ENCODE measurements at places on chromosomes 16 and 17.

- DNase-seq = no peak
These were observed 11.3 kb downstream of the RBL2 start for GRCh38 chr16:53445534-53445933.

DNA sequence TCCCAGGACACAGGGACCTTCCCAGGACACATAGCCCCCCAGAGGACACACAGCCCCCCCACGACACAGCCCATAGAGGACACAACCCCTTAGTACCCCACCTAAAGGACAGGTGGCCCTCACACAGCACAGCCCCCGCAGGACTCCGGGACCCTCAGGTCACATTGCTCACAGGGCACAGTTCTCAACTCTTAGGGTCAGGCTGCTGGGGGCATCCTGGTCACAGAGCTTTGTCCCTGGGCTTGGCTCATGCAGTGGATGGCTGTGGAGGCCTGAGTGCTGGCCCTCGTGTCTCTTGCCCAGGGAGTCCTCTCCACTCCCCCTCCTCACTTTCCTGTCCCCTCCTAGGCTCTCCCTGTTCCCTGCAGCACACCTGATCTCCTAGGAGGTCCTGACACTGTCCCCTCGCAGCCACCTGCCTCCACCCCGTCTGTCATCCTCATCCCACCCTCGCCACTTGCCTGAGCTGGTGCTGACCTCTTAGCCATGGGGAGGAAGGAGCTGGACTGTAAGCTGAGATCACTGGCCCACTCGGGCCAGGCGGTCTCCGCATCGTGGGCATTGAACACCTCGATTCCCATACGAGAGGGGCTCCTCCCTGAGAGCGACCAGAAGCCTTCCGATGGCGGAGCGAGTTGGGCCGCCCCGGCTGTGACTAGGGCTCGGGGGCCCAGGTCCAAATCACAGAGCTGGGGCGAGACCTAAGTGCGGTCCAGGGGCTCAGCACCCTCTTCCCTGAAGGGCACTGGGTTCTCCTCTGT, 1.4 kb upstream of the WDR45B start:
- no peak for DNase-seq

- no peak for DNase-seq
These were observed 1687.5 kb downstream of the TP53TG3F start for GRCh38 chr16:35146723-35147458.

GRCh38 chr17:52751051-52751450, 592.5 kb upstream of the CA10 start:
- DNase-seq = no peak

- no peak for DNase-seq
These were observed 2290.1 kb downstream of the TP53TG3F start for GRCh38 chr16:35749253-35750141.

DNA sequence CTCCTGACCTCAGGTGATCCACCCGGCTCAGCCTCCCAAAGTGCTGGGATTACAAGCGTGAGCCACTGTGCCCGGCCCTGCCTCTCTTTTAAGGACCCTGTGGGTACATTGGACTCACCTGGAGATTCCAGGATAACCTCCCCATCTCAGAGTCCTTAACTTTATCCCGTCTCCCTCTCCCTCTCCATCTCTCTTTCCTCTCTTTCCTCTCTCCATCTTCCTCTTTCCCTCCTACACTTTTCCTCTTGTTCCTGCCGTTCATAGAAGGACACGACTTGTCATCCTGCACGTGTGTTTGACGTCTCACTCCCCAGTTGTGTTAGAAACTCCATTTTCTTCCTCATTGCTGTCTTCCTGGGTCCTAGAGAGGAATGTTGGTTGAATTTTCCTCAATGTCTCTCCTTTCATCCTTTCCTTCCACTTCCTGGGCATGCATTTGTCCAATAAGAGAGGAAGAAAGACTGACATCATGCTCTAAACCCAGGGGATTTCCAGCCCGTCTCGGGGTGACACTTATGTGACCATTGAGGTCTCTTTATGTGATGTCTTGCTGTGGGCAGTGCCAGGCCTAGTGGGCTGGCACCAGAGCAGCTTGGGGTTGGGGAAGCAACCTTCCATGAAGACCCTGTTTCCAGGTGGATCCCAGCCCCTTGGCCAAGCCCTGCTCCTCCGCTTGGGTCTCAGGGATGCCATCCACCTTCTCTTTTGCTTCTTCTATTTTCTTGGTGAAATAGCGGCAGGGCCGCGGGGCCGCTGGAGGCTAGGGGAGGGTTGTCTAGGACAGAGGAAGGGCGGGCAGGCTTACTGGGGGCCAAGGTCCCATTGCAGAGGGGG, 39.8 kb upstream of the IRF8 start:
- no peak for DNase-seq

- DNase-seq = no peak
These were observed at the start of gene ADAD2 for GRCh38 chr16:84190731-84191388. Gene ADAD2, plus strand, starts transcription at chr16:84191157. Its CDS starts 74 bp downstream, at chr16:84191231.

- no peak for DNase-seq
These were observed 19.0 kb downstream of the CACNG4 start for GRCh38 chr17:66983414-66984021.

GRCh38 chr17:61416540-61417363, 17.1 kb downstream of the TBX2 start:
- DNase-seq = peak; percentile 61

- no peak for DNase-seq
These were observed 16.6 kb downstream of the ZFHX3 start for GRCh38 chr16:73031155-73031866.

DNA sequence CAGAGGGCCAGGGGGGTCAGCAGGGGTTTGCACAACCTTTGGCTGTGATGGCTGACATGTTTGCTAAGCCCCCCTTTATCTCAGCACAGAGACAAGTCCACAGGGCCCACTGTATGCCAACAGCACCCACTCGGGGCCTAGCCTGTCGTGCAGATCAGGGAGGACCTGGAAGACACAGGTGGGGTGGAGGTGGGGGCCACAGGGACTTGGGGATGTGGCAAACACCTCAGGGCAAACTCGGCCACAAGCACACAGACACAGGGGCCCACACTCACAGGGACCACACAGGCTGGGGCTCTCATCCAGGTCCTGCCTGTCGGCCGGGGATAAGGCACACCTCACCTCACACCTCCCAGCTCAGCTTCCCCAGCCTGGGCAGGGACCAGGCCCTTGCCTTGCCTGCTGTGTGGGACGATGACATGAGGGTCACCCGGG, 87.9 kb downstream of the C16orf78 start:
- DNase-seq = no peak

- DNase-seq = no peak
These were observed 112.9 kb downstream of the ABCC1 start for GRCh38 chr16:16062023-16062937.
